ENCODE measurements at places on chromosomes 1 and 21. TPM values are rescaled to one million over a fixed set of nuclear protein-coding genes. Genes with fewer than 3 reads are reported as not detected.

The RGSL1 gene
- not detected for total RNA-seq

The RAB7B gene
- total RNA-seq, result 1.1 TPM

The IRF6 gene
- total RNA-seq, result 44.1 TPM

The SYT11 gene
- 1.0 TPM for total RNA-seq

The KMO gene
- total RNA-seq, result 0.85 TPM

The CFHR2 gene
- not detected for total RNA-seq

The SMYD2 gene
- total RNA-seq, result 47.5 TPM

The NPR1 gene
- total RNA-seq, result not detected

The ARID4B gene
- 46.3 TPM for total RNA-seq

GRCh38 chr1:3219005-3219790, 150.2 kb downstream of the PRDM16 start:
- DNase-seq, result peak; percentile 27

- no peak for DNase-seq
These were observed 183.6 kb downstream of the DYRK1A start for GRCh38 chr21:37550157-37550556.

- no peak for DNase-seq
These were observed 120.7 kb downstream of the BACH1 start for GRCh38 chr21:29419422-29419821.

- DNase-seq, result peak; percentile 97
These were observed at the start of gene C1orf210 for GRCh38 chr1:43285269-43285990. Gene C1orf210, minus strand, starts transcription at chr1:43285581. Its CDS starts 2,311 bp downstream, at chr1:43283270.

DNA sequence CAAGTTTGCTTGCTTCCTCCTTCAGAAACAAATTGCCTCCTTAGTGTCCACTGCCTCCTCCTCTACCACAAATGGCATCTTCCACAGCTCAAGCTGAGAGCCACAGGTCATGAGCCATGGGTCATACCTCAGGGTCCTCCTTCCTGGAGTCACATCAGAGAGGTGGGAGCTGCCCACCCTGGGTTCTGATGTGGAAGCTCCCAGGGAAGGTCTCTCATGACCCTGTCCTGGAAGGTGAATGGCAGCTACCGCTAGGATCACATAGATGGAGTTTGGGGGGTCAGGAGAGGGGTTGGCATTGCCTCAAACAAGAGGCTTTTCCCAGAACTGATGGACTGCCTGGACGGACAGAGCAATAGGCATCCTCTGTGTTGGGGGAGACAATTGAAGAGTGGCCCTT, 321.4 kb downstream of the MATN1 start:
- DNase-seq, result no peak

DNA sequence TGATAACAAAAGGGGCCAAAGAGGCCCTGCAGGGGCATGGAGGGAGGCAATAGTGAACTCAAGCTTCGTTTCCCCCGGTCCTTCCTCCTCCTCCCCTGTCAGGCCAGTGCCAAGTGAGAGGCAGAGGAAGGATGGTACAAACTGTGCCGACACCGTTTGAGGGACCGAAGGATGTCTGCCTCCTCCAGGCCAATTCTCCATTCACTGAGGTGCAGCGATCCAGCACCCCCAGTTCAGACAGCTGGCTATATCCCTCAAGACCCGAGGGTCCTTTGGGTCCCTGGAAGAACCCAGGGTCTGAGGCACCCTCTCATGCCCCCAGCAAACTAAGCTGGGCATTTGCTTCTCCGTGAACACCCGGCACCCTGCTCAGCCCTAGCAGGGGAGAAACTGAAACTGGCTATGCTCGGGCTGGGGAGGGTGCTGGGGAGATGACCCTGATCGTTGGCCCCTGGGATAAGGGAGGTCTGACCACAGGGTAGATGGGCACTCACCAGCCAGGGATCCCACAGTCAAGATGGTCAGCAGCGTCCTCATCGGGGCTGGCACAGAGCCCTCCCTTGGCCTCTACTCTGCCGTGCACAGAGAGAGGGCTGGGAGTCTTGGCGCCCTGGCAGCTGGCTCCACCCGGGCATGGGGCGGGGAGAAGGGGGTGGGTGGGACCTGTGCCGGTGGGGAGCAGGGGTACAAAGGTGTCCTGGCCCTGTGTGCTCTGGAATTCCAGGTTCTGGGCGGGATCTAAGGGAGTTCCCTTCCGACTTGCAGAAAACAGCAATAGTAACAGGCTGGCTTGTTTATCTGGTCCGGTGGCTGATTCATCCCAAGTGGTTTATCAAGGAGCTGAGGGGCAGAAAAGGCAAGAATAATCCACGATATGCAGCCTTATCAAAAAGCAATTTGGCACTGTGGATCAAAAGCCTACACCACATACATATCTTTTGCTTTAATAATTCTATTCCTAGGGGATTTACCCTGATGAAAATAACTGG, at the start of gene IL22RA1:
Gene IL22RA1 (minus strand): TSS at position 595 of the 989 bp plus-strand sequence. CDS start 58 bp downstream, at position 537.
- peak; percentile 31 for DNase-seq

DNA sequence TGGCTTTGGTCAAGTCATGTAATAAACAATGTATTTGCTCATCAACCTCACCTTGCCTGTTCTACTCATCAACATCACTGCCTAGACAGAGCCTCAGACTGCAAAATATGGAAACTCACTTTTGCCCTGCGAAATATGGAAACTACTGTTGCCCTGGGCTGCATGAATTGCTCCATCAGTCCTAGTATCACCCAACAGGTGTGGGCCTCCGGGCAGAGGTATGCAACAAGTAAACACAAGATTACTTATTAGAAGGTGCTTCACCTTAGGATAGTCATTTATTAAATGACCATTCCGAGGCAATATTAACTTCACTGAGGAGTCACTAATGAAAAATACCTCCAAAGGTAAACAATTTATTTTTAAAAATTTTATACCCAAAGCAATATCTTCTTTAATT, 286.7 kb downstream of the BACH1 start:
- DNase-seq, result peak; percentile 2

GRCh38 chr1:73611681-73612080, 586.3 kb downstream of the LRRIQ3 start:
- no peak for DNase-seq

- DNase-seq, result no peak
These were observed 24.4 kb upstream of the LEPR start for GRCh38 chr1:65395887-65396612.

- DNase-seq, result peak; percentile 20
These were observed 766 bp downstream of the AGO4 start for GRCh38 chr1:35808450-35809113.

DNA sequence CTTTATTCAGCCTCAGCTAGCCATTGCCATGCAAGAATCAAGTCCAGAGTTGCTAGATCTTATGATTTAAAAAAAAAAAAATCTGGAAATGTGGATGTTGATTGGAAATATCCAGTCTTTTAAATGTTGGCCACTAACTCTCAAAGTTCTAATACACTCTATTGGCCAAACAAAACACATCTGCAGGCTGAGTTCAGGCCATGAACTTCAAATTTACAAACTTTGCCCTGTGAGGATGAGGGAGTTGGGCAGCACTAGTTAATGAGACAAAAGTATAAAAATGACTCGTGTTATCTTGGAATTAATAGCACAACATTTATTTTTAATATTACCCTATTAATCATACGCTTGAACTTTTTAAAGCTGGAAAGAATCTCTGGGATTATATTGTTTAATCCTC, 432.3 kb downstream of the PLPP3 start:
- DNase-seq, result no peak

DNA sequence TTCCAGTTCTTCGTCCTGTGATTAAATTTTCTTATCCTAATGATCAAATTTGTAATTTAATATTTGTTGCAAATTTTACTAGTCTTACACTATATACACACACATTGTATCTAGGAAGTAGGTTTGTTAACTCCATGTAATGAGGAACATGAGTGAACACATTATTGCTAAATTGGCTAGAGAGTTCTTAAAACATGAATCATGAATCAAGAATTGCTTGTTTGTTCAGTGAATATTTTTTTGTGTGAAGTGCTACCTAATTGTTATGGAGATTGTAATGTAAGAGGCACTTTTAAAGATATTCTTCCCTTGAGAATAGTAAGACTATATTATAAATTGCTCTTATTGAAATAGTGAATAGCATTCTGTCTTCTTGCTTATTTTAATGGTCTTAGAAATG, 4.6 kb downstream of the GPSM2 start:
- no peak for DNase-seq

DNA sequence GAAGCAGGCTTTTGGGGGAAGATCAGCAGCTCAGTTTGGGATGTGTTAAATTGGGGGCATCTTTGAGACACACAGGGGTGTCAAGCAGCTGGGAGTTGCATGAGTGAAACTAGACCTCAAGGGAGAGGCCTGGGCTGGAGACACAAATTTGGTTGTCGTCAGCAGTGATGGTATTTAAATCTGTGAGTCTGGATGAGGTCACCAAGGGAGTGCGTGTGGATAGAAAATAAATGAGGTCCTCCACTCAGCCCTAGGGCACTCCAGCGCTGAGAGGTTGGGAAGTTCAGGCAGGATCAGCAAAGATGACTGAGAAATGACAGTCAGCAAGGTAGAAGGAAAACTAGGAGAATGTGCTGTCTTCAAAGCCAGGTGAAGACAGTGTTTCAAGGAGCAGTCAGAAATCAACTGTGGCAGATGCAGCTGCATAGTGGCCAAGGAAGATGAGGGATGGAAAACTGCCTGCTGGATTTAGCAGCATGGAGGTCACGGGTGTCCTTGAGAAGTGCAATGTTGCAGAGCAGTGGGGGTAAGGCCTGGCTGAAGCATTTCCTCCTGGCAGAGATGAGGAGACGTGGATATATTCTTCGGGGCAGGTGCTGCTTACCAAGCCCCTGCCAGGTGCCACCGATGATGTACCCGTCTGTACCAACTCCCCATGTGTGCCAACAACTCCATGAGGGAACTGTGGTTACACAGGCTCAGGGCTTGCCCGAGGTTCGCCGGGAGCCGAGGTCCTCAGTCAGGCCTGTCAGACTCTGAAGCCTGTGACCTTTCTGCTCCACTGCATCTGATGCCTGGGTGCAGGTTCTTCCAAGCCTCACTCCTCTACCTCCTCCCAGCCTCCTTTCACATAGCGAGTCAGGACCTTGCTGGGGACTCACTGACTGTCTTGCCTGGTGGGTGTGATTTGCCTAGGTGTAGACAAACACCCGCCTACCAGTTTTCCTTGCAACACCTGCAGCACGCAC, 11.3 kb downstream of the MAP7D1 start:
- no peak for DNase-seq

GRCh38 chr1:38806090-38806489, 53.5 kb downstream of the RRAGC start:
- no peak for DNase-seq

GRCh38 chr1:110620686-110621085, 14.5 kb upstream of the KCNA2 start:
- no peak for DNase-seq

- DNase-seq, result no peak
These were observed 32.4 kb upstream of the BSDC1 start for GRCh38 chr1:32426489-32427255.

GRCh38 chr1:204659056-204659455, 26.5 kb downstream of the LRRN2 start:
- DNase-seq, result no peak

DNA sequence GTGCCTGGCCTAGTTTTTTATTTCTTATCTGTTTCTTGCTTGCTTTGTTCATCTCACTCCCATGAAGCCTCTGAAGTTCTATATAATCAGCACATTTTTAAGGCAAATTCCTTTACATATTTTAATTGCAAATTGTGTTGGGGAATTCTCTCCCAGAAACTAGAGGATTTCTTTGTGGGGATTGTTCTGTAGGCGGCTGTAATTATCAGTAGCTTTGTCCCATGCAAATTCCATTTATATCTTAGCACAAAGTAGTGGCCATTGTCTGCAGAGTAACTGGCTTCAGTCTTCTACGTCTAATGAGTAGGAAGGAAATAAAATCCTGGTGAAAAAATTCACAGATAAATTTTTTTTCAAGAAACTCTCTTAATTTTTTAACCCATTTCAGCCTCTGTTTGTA, 35.7 kb downstream of the CLEC20A start:
- no peak for DNase-seq

DNA sequence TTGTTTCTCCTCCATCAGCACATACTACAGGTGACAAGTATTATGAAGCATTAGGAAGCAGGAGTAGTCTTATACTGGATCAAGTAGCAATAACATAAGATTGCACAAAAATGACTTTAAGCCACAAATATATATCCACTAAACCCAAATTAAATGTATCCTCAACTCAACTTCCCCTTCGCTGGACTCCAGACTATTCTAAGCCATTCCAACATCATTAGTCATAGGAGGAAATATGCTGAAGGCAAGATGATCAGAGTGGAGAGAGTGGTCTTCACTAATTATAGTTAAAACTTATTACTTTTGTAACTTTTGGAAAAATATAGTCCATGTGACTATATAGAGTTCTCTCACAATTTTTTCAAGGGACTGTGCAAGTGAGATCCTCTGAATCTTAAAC, 390.7 kb upstream of the ZP4 start:
- no peak for DNase-seq

- no peak for DNase-seq
These were observed 45.1 kb upstream of the MPC2 start for GRCh38 chr1:167981933-167982332.

GRCh38 chr1:211843018-211843417, 12.5 kb upstream of the LPGAT1 start:
- DNase-seq, result no peak

GRCh38 chr21:34642211-34643075, 26.4 kb upstream of the CLIC6 start:
- no peak for DNase-seq

DNA sequence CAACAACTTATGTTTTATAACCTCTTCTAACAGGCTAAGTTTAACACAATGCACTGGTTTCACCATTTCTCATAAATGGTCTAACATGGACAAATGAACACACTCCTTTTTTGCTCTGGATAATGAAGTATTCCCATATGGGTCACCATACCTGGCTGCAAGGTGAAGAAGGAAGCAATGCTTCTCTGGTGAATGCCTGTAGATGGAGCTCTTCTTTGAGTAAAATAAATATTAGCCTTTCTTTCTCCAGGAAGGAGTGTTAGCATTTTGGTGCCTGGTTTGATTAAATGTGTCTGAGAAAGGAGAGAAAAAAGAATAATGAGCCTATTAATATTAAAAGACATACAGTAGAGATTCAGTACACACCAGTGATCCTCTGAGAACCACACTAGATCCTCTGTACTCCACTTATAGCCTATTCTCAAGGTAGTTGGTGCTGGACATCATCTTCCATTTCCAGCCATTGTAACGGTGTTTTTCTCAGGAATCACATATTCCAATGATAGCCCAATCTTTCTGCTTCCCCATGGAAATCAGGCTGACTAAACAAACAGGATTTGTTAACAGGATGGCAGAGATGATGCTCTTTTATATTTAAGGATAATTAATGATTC, 17.6 kb downstream of the MTFR1L start:
- DNase-seq, result no peak

- DNase-seq, result no peak
These were observed 28.8 kb downstream of the SPSB1 start for GRCh38 chr1:9321480-9321849.

GRCh38 chr1:230632273-230632873, 9.9 kb upstream of the COG2 start:
- peak; percentile 54 for DNase-seq

- no peak for DNase-seq
These were observed 158.7 kb downstream of the DSCAM start for GRCh38 chr21:40688106-40688864.

All from Calu3 (cell line).